ENCODE measurements at places on chromosomes 5 and 9.

GRCh38 chr5:29822521-29822920 is 1371.0 kb upstream of the CDH6 start:
- no peak for DNase-seq

DNA sequence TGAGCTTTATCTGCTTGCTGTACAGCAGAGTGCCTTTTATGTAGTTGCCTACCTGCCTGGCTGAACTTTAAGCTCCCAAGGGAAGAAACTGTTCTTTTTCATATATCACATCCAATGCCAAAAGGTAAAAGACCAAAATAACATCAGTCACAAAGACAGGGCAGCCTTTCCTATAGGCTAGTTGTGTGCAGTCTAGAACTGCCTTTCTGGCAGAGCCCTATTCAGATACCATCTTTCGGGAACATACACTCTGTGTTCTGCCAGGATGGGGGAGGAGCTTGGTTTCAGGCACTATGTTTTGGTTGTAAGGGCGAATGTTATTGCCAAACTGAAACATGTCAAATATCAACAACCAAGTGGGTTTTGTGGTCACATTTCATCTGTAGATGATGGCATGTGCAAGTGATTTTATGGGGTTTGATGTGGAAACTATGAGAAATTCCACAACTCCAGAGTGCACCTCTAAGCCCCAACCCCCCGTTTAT is 314.5 kb downstream of the ADGRV1 start:
- DNase-seq = no peak

DNA sequence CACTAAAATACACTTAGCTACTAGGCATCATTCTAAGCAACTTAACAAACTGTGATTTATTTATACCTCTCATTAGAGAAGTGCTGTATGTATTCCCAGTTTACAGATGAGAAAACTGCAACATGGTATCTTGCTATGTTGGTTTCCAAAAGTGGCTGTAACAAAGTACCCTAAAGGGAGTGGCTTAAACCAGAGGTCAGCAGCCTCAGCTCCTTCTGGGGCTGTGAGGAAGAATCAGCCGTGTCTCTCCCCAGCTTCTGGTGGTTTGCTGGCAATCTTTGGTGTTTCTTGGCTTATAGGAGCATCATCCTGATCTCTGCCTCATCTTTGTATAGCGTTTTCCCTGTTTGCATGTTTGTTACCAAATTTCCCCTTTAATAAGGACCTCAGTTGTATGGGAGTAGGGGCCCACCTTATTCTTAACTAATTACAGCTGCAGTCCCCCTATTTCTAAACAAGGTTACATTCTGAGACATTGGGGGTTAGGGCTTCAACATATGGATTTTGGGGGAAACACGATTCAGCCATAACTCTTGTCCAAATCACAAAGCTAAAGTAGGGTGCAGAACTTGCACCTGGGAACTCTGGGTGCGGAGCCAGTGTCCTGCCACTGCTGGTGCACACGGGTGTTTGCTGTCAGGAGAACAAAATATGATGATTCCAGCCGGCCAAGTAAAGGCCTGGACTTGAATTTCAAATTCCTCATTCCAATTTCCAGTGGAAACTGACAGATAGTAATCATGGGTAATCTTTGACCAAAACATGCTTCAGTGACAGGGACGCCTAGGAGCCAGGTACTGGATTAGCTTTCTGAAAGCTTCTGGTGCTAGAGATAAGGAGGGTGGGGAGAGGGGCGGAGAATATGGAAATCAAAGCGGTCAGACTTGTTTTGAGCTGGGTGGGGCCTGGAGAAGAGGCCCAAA is 43.3 kb downstream of the RAI14 start:
- no peak for DNase-seq

DNA sequence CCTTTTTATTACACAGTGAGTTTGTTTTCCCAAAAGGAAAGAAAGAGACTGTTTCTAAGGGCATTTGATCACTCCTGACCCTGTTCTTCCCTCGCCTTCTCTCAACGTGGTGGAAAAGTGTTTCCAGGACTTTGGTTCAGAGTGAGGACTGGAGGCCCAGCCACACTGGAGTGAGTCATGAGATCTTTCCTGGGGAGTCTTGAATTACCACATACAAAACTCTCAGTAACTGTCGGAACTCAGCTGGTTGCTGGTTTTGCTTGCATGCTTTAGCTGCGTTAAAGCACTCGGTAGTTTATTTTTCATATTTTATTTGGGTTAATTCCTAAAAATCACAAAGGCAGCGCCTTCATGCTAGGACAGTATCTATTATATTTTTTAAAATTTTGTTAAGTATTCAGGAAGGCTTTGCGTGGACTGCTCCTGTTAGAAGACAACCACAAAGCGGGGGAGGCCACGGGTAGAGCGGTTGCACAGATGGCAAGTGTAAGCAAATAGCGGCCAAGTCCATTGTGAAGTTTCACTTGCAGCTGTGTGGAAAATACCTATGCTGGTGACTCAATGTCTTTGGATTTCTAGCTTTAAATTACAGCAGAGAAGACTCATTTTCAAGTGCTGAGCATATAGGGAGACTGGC is 77.7 kb downstream of the ARSB start:
- no peak for DNase-seq

DNA sequence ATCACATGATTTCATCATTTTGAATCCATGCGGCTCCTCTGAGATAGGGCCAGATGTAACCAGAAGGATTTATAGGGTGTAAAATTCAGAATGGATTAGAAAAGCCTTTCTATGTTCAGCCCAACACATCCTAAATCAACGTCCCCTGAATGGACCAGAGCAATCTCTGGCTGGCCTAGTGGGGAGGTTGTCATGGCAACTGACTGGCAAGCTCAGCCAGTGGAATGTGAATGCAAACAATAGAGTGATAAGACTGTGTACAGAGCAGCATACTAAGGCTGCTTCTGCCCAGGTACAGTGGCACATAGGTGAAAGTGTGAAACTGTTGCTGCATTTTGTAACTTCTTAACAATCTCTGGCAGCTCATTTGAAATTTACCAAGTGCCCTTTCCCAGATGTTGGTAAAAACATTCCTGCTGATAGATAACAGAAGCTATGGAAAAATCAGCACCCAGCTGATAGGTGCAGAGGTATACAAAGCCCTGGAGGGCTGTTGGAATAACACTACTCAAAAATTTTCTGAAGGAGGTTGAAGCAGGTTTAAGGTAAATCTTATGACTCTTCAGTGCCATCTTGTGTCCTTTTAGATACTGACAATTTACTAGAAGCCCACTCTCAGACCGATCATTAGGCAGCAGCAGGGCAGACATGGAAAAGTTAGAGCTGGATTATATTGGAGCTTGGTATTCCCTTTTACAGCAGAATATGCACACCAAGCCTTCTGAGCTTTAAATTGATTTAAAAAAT is 267.2 kb downstream of the RAB3C start:
- DNase-seq = no peak

- no peak for DNase-seq
Observed at GRCh38 chr5:169950333-169950732, 30.0 kb downstream of the INSYN2B start.

GRCh38 chr5:64292611-64293215 is 127.1 kb downstream of the RNF180 start:
- no peak for DNase-seq

DNA sequence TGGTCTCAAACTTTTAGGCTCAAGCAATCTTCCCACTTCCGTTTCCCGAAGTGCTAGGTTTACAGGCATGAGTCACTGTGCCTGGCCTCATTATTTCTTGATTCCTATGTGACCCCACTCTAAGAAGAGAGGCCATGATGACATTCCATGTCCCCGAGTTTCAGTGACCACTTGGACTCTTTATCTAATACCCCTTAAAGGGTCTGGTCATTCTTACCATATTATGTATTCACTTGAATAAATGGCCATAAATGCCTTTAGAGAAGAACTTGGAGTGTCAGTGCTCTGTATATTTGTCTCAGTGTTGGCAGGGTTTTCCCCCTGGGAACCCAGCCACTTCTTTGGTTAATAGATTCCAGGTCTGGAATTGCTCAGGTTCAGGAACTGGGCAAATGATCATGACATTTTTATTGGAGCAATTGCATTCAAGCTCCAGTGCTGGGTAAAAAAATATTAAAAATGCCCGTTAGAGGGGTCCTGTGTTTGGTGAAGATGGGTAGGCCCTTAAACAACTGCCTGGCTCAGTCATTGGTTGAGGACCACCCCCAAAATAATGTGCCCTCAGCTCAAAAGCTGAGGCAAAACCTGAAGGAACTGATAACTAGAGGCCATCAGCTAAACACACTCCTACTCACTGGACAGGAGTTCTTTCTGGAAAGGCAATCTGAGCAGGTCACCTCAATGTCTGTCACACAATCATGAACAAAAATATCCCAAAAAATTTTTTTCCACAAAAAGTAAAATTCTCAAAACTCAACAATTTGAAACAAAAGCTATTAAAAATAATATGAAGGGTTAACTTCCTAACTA is 186.6 kb upstream of the ZNF608 start:
- no peak for DNase-seq

DNA sequence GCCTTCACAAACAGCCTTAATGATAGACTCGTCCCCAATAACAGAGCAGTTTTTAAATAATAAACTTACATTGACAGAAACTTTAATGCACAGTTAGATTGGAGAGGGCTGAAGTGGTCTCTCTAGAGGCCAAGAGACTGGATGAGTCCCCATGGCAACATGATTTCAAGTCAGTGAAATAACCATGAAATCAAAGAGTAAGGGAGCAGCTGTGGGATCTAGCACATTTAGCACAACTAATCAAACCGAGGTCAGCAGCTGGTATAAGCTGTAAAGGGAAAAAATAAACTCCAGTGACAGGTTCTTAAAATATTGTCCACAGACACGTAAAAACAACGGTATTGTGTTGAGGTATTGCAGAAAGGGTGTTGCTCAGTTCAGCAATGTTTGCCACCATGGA is 916.6 kb downstream of the DNAH5 start:
- no peak for DNase-seq

GRCh38 chr9:99544526-99544925 is 277.2 kb upstream of the NR4A3 start:
- no peak for DNase-seq

DNA sequence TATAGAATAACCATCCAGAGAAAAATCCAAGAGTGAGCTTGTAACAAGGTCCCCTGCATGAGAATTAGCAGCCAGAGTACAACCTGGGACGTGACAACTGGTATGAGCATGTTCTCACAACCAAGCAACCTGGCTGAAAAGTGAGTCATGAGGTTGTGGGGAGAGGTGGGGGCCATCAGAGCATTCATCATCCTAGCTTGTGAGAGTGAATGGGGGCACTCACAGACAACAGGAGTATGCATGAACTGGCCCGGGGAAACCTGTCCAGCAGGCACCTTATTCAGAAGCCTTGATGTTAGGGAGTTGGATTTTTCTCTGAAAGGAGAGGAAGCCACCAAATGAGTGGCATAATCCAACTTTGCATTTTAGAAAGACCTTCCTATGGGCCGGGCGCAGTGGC is 113.0 kb downstream of the FRMD3 start:
- DNase-seq = no peak

- DNase-seq = no peak
Observed at GRCh38 chr5:179187681-179188575, 127.8 kb downstream of the ZNF354C start.

DNA sequence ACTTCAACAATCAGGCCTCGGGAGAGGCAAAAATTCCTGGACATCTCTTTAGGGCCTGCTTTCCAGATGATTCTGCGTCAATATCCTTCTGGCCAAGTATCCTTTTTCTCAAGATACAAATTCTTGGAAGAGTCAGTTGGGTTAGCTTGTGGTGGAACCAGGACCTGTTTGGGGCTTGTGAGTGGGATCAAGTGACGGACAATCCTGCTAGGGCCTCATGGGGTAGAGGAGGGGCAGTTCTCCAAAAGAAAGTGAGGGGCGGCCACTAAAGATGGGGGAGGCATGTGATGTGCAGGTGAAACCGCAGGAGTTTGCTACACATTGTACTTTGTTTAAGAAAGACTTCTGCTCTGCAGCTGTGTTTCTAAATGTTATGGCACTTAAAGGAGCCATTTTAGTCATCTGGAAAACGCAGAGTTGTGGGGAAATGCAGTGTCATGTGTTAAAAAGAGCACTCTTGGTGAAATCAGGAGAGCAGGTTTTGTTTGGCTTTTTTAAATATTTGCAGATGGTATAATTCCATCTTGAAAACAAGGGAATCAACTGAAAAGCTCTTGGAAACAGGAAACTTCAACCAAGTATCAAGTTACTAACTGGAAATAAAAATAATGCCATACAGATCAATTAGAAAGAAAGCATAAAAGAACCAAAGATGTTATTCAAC is 27.4 kb upstream of the GSN start:
- no peak for DNase-seq
